CD14-positive monocyte (primary cell): ENCODE measurements at places on chromosomes 3 and 15.

DNA sequence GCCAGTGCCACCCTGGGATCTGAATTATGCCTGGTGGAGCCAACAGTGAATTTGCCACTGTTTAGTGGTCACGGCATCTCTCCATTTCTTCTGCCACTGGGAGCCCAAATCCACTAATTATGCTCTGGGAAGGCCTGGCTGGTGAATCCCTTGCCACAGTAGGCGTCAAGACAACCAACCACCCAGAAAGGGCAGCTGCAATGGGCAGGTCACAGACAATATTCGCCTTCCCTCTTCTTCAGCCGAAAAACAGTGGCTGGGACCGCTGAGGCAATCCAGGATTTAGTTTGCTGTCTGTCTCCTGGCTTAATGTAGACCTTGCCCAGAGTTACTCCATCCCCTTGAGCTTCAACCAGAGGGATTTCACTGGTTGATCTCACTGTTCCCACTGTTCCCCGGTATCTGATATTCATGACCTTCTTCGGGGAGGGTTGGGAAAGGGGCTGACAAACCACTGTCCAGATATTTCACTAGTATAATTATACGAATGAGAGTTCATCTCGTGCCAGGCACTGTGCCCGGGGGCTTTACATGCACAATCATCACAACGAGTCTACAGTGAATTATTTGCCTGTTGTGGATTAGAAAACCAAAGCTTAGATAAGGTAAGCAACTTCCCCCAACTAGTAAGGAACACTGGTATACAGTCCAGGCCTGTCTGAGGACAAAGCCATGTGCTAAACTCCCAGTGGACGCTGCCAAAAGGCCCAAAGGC, 49.9 kb upstream of the RAB6B start:
- no peaks in the 10 kb centered on the region for H3K27me3 ChIP-seq
- no peaks in the 10 kb centered on the region for H3K36me3 ChIP-seq
- DNase-seq: no peak
- H3K4me3 ChIP-seq: no peak overlapping the region
- H3K27ac ChIP-seq: no peak overlapping the region

- H3K27ac ChIP-seq: no peak overlapping the region
- no peak overlapping the region for H3K4me3 ChIP-seq
- no peaks in the 10 kb centered on the region for H3K36me3 ChIP-seq
These were observed 11.1 kb upstream of the ROPN1B start for GRCh38 chr3:125957674-125958510.

DNA sequence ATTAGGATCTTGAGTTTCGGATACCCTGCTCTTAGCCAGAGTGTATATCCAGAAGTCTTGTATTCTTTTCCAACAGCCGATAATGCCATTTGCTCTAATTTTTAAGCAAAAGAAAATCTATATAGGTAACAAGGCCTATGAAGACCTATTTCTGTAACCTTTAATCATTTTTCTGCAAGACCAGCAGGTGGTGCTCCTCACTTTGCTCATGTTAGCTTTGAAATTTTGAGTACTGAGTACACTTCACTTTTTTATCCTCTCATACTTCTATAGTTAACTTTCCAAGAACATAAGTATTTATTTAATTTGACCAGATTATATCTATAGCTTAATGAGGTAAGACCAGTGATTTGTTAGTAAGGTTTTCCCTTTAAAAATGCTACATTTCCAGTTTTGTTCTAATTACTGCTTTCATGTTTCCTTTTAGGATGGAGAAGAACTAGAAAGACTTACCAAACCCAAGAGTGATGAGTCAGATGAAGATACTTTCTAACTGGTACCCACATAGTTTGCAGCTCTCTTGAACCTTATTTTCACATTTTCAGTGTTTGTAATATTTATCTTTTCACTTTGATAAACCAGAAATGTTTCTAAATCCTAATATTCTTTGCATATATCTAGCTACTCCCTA, 20.5 kb downstream of the SLC35A5 start:
- peaks cover 52% of the 10 kb centered on the region for H3K36me3 ChIP-seq
- no peak overlapping the region for H3K4me3 ChIP-seq
- H3K27ac ChIP-seq: no peak overlapping the region
- H3K4me1 ChIP-seq: peaks cover 17% of the 10 kb centered on the region
- DNase-seq: no peak
- no peaks in the 10 kb centered on the region for H3K27me3 ChIP-seq

GRCh38 chr3:28150465-28151206, 90.8 kb upstream of the CMC1 start:
- no peak for DNase-seq

DNA sequence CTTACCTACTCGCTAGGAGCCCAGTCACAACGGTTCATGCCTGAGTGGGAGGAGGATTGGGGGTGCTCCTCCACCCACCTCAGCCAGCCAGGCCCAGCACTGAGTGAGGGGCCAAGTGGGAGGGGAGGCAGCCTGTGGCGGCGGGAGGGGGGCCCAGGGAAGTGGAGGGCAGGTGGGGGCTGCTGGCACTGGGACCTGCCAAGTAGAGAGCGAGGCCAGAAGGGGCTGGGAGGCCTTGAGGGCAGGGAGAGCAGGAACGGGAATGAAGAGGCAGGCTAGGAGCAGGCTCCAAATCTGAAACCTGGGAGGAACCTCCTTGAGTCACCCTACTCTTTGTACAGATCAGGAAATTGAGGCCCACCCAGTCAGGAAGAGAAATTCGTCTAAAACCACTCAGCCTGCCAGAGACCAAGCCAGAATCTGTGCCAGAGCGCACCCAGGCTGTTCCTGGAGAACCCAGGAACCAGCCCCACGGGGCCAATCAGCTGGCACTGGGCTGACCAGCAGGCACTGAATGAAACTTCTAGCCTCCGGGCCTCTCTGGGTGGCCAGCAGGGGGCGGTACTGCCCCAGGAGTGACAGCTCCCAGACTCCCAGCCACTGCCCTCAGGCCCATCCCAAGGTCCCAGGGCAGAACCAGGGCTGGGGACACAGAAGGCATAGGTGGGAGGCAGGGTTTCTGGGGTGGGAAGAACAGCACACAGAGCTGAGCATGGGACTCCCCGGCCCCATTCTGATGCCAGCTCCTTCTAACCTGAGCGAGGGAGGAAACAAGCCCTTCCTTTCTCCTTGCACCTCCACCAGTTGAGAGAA, 14.8 kb upstream of the CYP11A1 start:
- H3K27ac ChIP-seq: no peak overlapping the region
- peak; percentile 81 for DNase-seq
- H3K27me3 ChIP-seq: no peaks in the 10 kb centered on the region
- H3K4me3 ChIP-seq: no peak overlapping the region
- H3K4me1 ChIP-seq: peaks cover 4% of the 10 kb centered on the region

GRCh38 chr3:17847156-17847555, 104.7 kb upstream of the TBC1D5 start:
- no peaks in the 10 kb centered on the region for H3K27me3 ChIP-seq
- no peak overlapping the region for H3K27ac ChIP-seq
- no peaks in the 10 kb centered on the region for H3K36me3 ChIP-seq
- DNase-seq: no peak
- H3K4me3 ChIP-seq: no peak overlapping the region

DNA sequence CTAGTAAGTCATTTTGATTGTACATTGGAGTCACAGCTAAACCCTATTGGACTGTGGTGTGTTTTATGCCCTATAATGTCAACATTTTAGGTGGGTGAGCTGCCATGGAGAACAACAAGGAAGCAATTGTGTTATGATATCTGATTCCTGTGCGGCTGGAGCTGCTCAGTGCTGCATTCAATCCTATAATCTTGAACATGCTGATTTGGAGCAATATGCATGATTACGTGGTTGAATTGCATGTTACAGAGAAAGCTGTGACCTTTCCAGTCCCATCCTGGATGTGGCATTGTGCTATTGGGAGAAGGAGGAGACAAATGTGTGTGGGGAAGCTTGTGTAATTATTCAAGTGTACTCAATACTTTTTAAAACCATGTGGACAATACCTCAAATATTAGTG, 20.1 kb upstream of the C3orf49 start:
- no peak overlapping the region for H3K27ac ChIP-seq
- no peak overlapping the region for H3K4me3 ChIP-seq
- H3K4me1 ChIP-seq: no peaks in the 10 kb centered on the region
- no peak for DNase-seq

DNA sequence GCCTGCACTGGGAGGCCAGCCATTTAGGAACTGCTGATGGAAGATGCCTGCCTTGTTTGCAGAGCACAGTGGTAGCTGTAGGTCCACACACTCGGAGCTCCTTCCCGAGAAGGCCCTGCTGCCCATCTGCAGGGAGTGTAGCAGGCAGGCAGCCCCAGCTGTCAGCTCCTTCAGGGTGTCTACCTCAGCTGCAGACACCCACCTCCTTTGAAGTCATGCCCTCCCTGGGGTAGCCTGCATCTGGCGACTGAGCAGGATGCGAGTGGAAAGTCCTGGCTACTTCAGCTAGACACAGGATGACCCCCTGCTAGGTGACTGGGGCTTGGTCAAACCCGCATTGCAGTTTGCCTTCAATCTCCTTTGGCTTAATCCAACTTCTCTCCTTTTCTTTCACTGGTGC, 93.2 kb upstream of the TLE3 start:
- no peaks in the 10 kb centered on the region for H3K4me1 ChIP-seq
- no peaks in the 10 kb centered on the region for H3K27me3 ChIP-seq
- no peak for DNase-seq
- H3K36me3 ChIP-seq: no peaks in the 10 kb centered on the region

GRCh38 chr3:14113965-14114635, 10.6 kb downstream of the CHCHD4 start:
- no peak overlapping the region for H3K27ac ChIP-seq
- H3K4me1 ChIP-seq: no peaks in the 10 kb centered on the region
- DNase-seq: no peak
- no peak overlapping the region for H3K4me3 ChIP-seq
- no peaks in the 10 kb centered on the region for H3K27me3 ChIP-seq

GRCh38 chr3:100411091-100411982, 10.0 kb downstream of the LNP1 start:
- DNase-seq: no peak
- H3K4me3 ChIP-seq: no peak overlapping the region
- no peaks in the 10 kb centered on the region for H3K4me1 ChIP-seq
- no peaks in the 10 kb centered on the region for H3K27me3 ChIP-seq

- no peak overlapping the region for H3K4me3 ChIP-seq
- no peak for DNase-seq
- no peaks in the 10 kb centered on the region for H3K27me3 ChIP-seq
These were observed 64.8 kb downstream of the IGF2BP2 start for GRCh38 chr3:185760088-185760487.

DNA sequence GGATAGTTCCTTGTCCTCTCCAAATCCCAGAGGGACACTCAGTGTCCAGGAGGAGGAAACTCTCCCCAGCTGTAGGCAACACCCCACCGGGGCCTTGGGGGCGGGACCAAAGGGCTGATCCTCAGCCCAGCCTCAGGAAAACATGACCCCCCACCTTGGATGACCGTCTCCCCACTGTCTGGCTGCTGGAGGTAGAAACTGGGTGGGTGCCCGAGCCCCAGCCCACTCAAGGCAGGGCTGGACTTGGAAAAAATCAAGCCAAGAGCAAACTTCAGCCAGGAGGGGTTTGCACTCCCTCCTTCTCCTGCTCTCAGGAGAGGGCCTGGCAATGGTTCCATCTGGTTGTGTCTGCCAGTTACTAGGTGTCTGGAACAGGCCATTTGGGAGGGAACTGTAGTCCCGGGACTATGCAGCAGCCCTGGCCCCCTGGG, 3.6 kb upstream of the RASL12 start:
- no peaks in the 10 kb centered on the region for H3K36me3 ChIP-seq
- peaks cover 27% of the 10 kb centered on the region for H3K27me3 ChIP-seq
- no peak for DNase-seq
- H3K27ac ChIP-seq: no peak overlapping the region

DNA sequence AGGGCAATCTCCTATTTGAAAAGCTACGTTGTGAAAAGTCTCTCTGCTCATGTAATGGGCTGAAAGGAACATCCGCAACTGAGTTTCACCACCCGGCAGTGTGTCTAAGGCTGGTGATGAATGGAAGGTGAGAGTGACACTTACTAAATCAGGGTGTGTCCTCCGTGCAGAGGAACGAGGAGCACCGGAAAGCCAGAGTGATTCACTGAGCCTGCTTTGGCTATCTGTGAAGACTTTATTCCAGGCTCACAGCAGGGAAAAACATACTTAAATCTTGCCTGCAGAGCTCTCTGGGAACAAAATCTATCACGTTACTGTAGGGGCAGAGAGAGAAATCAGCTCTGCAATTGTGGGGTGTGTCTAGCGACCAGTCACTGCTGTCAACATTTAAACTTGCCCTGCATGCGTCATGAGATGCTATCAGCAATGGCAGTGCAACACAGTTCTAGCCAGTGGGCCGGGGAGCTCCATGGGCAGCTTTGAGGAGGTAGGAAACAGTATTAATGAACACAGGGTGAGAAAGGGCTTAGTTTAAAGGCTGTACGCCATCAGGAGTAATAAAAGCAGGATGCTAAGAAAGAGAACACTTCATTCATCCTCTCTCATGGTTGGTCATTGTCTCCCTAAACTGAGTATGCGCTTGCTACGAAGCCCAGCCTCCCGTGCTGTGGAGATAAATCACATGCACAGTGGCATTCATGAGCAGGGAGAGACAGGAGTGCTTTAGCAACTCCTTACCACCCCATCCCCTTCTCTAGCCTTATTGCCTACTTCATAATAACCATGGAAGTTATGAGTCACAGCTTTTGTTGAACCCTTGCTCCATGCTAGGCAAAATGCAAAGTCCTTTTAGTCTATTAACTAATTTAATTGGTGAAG, 542.7 kb upstream of the ADAMTS9 start:
- no peaks in the 10 kb centered on the region for H3K27me3 ChIP-seq
- no peak overlapping the region for H3K27ac ChIP-seq
- DNase-seq: no peak
- H3K4me3 ChIP-seq: no peak overlapping the region
- H3K36me3 ChIP-seq: no peaks in the 10 kb centered on the region

GRCh38 chr3:49638445-49638844, 35.7 kb upstream of the APEH start:
- no peaks in the 10 kb centered on the region for H3K36me3 ChIP-seq
- no peak overlapping the region for H3K27ac ChIP-seq
- DNase-seq: no peak
- H3K4me3 ChIP-seq: no peak overlapping the region
- H3K27me3 ChIP-seq: no peaks in the 10 kb centered on the region

- H3K36me3 ChIP-seq: no peaks in the 10 kb centered on the region
- no peaks in the 10 kb centered on the region for H3K27me3 ChIP-seq
- H3K4me3 ChIP-seq: no peak overlapping the region
These were observed 158.2 kb downstream of the P3H2 start for GRCh38 chr3:189962466-189962865.

DNA sequence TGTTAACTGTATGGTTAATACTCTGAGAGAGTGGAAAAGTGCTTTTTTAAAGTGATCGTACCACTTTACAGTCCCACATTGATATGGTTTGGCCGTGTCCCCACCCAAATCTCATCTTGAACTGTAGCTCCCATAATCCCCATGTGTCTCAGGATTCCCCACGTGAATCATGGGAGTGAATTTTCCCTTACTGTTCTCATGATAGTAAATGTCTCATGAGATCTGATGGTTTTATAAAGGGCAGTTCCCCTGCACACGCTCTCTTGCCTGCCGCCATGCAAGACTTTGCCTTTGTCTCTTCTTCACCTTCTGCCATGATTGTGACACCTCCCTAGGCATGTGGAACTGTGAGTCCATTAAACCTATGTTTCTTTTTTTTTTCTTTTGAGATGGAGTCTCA, 109.2 kb downstream of the TCF12 start:
- DNase-seq: no peak
- no peak overlapping the region for H3K27ac ChIP-seq
- no peak overlapping the region for H3K4me3 ChIP-seq
